Kidney glomerular epithelial cell (primary cell): ENCODE measurements at places on chromosomes 11 and 22.
A peak's percentile ranks its signal among the peaks of the same experiment; 100 is the strongest.

GRCh38 chr11:73916435-73916834 is 34.4 kb upstream of the DNAJB13 start:
- DNase-seq: no peak

DNA sequence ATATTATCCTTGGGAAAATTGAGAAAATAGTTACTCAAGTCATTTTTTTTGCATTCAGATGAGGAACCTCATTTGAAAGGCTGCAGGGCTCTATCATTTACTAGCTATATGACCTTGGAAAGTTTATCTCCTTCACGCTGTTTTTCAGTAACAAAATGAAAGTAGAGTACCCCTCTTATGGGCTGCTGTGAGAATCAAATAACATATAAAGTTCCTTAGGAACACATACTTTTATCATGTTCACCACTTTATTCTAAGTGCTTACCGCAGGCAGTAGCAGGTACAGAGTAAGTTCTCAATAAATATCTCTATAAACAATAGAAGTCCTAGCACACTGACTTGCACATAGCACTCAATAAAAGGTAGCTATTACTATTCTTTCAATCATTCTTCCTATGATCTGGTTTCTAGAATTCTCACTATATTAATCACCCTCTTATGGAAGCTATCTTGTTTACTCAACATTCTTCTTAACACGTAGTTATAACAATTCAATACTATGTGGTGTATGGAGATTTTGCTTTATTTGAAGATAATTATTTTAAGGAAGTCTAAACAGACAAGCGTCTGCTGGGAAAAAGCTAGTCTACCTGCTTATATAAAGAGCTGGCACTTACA is 1.9 kb downstream of the C11orf71 start:
- DNase-seq: peak; percentile 24

DNA sequence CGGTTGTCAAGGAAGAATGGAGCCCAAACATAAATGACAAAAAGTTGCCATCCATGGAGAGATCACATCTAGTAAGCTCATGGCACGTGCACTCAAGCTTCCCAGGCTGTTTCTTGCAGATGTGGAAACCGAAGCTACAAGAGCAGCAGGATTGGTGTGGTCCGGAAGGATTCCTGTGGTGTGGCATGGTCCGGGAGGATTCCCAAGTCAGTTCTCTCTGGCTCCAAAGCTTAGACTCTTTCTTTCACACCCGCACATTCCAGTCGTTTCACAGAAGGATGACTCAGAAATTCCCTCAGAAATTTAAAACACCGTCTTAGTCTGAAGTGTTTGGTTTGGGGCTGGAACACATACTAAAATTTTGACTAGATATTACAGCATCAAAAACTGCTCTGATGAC is 78.0 kb upstream of the DRD2 start:
- DNase-seq: peak; percentile 95

DNA sequence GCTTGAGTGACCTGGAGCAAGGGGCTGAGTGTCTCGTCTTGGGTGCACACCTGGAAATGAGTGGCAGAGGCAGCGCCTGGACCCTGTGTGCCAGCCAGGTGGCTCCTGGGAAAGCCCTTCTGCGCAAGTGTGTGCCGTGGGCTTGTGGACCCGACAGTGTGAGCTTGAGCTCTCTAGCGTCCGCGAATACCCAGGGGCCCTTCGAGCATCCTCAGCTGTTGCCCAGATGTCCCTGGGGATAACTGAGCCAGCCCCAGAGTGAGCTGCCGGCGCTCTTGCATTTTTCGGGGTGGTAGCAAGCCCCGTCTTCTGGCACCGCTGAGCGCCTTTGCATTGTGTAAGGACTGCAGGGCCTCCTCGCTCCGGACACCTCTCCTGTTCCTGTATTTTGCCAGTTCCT is 399.2 kb downstream of the TBC1D22A start:
- DNase-seq: no peak

DNA sequence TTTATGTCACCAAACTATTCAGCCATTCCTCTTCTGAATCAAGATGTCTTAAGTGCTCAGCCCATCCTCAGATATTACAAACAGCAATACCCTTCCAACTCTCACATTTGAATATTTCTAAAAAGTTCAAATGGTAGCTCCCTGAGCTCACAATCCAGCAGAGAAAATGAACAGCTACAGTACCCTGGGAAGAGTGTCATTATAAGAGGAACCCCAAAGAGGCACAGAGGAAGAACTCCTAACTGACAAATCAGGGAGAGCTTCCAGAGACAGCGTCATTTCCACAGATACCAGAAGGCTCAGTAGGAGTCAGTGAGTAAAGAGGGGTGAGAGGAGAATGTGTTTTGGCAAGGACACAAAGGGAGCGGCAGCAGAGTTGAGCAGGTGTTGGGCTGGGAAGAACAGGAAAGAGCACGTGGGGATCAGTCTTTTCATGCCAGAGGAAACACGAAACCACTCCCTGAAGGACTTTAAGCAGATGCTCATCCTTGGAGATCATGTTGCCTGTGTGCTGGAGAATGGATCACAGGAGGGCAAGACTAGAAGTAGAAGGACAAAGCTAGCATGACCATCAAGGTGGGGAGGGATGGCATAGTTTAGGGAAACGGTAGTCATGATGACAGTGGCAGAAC is 4.3 kb downstream of the CLTCL1 start:
- peak; percentile 7 for DNase-seq

DNA sequence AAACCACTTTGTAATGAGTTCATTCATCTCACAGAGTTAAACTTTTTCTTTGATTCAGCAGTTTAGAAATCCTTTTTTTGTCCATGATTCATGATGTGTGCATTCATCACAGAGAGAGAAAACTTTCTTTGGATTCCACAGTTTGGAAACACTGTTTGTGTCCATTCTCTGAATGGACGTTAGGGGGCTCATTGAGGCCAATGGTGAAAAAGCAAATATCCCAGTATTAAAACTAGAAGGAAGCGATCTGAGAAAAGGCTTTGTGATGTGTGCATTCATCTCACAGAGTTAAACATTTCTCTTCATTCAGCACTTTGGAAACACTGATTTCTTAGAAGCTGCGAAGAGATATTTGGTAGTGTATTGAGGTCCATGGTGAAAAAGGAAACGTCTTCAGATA is 155.6 kb upstream of the TRIM48 start:
- no peak for DNase-seq

- peak; percentile 61 for DNase-seq
Measured at GRCh38 chr11:73295241-73295995, 12.7 kb upstream of the ARHGEF17 start.

DNA sequence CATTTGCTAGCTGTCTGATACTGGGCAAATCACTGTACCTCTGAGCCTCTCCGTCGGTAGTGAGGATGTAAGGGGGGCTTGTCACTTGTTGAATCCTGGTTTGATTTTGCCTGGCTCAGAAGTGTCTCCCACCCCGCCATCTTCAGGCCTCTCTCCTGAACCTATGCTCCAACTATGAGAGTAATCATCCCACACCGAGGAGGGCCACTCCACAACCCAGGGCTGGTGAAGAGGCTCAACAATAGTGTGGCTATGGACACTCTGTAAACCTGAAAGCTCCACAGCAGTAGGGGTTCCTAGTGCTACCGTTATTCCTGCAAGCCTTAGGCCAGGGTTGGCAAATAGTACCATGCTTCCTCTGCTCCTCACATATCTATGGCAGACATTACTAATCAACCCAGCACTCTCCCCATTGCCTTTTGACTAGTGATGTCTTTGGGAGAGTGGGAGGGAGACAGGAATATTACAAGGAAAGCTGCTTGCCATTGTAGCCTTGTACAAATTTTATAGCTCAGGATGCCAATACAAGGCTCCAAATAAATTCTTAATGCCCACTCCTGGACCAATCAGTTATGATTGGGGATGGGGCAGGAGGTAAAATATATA is 134.0 kb upstream of the TEAD1 start:
- peak; percentile 47 for DNase-seq
